ENCODE measurements at places on chromosomes 1 and 21.

DNA sequence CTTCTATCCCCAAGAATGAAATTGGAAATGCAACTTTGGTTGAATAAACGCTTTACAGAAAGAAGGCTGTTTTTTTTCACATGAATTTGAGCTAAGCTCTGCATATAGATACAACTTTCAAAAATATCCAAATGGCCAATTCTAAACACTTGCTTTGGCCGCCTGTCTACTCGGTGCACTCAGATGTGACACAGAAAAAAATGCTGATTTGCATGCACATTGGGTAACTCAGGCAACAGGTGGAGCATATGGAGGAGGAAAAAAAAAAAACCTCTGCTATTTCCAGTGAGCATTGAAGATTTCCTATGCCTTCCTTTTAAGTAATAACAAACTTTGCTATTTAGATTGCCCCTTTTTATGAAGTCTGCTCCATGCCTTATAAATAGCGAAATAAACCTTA, 262.5 kb downstream of the GRIK1 start:
- DNase-seq: no peak

DNA sequence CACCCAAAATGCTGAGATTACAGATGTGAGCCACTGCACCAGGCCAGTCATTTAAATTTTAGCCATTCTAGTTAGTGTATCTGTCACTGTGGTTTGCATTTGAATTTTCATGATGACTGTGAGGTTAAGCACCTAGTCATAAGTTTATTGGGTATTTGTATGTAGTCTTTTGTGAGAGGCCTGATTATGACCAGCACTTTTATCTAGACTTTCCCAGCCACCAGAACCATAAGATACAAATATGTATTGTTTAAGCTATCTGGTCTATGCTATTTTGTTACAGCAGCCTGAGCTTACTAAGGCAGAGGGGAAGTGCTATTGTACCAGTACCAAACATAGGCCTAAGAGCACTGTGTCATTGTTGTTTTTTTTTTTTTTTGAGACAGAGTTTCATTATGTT, 19.9 kb upstream of the DNAJC6 start:
- no peak for DNase-seq

DNA sequence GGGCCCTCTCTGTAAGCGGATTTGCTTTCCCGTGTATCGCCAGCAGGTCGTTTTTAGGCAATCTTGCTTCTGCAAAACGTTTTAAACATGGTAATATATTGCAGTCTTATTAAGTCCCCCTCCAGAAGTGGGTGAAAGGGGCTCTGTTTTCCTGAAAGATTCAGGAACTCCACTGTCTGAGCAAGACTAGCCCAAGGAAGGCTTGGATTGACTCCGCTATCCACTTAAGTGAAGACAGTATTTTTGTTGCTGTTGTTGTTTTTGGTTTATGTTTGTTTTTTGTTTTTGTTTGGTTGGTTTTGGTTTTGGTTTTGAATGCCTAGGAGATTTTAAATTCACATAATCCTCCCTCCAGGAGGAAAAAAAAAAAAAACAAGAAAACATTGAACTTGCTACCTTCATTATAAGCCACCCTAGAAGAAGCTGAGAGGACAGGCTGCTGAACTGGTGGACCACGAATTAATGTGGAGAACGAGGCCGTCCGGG, 29.1 kb upstream of the NFIA start:
- DNase-seq: no peak

- no peak for DNase-seq
These were observed 135.1 kb downstream of the ADAMTS1 start for GRCh38 chr21:26710155-26710554.

DNA sequence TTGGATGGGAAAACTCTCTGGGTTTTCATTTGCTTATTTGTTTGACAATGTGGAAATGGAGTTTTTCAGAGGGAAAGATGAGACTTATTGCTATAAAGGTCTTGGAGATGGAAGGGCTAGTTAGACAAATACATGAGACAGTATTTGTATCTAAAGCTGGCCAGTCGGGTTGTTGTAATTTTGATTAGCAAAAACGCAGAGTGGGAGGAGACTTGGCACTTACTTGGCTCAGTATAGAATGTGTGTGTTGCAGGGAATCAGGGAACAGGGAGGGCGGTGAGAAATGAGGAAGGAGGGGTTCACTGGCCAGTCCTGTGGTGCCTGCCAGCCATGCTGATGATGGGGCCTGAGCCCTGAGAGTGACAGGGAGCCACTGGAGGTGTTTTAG, 6.0 kb upstream of the FOXE3 start:
- DNase-seq: no peak

DNA sequence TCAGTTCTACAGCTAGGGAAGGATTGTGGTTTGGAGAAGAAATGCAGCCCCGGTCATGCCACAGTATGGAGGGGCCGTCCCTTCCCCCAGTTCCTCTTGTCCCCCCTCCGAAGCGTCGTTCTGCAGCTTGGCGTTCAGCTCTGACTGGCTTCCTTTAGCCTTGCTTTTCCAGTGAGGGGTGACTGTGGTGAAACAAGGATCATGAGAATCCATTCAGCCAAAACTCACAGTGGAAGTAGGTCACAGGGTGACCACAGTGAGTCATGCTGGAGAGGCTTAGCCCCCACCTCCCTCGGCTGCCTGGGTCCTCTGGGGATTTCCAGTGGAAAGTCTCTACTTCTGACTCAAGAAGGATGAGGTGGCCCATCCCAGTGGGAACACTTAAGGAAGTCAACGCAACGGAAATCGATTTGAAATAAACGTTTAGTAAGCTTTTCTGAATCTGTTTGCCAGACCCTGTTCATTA, 37.3 kb upstream of the COL6A2 start:
- no peak for DNase-seq

DNA sequence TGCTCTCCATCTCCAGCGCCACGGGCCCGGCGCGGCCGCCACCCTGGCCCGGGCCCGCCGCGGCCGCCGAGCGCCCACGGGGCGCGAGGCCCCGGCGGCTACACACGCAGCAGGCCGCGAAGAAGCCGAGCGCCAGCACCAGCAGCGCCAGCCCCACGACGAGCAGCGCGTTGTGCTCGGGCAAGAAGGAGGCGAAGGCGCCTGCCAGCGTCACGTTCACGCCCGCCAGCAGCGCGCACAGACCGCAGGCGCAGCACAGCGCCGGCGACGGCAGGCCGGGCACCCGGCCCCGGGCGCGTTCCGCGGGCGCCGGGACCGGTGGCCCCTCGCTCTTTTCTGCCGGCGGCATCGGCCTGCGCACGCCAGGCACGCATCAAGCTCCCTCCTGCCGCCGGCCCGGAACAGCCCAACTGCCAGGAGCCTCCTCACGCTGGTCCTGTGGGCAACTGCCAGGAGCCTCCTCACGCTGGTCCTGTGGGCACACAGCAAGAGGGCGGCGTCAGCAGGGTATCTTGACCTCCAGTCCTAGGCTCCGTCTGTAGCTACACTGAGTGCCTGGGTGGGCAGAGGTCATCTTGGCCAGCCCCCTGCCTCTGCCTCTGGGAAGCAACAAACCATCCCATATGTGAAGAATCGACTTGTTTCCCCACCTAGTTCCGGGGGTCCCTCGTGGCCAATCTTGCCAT, 18.1 kb downstream of the KNCN start:
- no peak for DNase-seq

- no peak for DNase-seq
These were observed 55.9 kb downstream of the RRAGC start for GRCh38 chr1:38803647-38804046.

GRCh38 chr1:151710187-151710840, 6.3 kb downstream of the CELF3 start:
- DNase-seq: no peak

GRCh38 chr1:71393301-71393700, 312.5 kb upstream of the ZRANB2 start:
- no peak for DNase-seq

- DNase-seq: no peak
These were observed 21.1 kb downstream of the C2CD2 start for GRCh38 chr21:41932576-41933312.

GRCh38 chr1:15345705-15346345, 63.9 kb upstream of the EFHD2 start:
- DNase-seq: no peak

DNA sequence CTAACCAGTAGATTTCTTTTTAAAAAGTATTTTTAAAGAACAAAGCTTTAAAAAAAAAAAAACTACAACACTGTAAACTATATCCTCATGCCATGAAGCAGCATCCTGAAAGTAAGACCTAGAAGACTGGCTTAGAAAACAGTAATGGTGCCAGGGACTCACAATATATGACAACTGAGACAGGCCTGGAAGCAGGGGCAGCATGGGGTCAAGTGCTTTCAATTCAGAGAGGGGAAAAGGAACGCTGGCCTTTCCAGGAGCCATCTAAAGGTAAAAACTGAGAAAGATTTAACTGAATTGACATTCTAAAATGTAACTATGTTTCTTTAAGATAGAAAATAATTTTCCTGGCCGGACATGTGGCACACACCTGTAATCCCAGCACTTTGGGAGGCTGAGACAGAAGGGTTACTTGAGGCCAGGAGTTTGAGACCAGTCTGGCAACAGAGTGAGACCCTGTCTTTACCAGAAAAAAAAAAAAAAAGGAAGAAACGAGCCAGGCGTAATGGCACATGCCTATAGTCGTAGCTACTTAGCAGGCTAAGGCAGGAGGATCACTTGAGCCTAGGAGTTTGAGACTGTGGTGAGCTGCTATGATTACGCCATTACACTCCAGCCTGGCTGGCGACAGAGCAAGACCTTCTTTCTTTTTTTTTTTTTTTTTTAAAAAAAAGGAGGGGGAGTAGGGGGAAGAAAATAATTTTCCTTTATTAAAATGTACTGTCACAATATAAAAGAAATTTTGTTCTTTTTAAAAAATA, 54.1 kb downstream of the SLC35D1 start:
- DNase-seq: no peak

DNA sequence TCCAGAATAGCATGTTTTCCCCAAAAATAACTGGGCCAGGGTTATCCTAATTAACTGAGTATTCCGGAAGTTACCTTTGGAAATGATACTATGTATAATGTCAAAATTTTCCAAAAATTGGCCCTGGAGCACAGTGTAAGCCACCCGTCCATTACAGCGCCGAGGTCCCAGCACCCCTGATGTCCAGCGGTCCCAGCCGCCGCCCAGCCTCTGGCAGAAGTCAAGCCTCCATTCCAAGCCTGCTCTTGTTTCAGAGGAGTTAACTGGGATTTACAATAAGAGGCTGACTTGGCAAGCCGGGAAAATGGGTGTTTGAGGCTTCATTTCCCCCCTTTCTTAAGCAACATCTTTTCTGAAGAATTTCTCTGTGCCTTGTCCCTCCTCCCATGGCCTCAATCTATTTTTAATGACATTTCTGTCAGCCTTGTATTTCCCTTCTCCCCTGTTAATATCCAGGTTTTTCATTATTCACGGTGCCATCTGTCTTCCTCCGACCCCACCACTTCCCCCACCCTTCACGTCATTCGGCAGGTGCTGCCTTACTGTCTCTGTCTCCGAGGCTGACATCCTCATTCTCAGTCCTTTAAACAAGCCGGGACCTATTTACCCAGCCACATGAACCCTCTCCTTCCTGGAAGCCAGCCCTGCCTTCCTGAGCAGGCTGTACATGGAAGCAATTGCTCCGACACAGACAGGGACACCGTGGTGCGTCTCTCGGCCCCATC, 490.9 kb downstream of the NPHP4 start:
- no peak for DNase-seq

- no peak for DNase-seq
These were observed 3.3 kb downstream of the RSRP1 start for GRCh38 chr1:25243907-25244306.

GRCh38 chr1:76481672-76482071, 385.6 kb upstream of the ST6GALNAC5 start:
- no peak for DNase-seq

DNA sequence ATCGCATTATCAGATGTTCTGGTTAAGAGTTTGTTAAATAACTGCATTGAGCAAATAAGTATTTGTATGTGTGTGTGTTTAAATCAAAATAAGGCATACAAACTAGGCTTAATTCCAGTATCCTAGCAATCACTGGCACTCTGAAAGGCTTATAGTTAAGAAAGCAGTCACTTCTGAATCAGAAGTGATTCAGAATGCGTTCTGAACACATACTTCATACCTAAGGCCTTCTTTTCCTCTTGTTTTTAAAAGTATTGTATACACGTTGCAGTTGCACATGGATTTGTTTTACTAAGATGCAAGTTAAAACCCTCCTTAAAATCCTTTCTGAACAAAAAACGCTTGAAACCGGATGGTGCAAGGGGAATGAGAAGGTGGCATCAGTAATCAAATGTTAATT, 238.4 kb upstream of the DMRTA2 start:
- DNase-seq: no peak

GRCh38 chr1:206955476-206956451, 9.5 kb upstream of the PIGR start:
- no peak for DNase-seq

DNA sequence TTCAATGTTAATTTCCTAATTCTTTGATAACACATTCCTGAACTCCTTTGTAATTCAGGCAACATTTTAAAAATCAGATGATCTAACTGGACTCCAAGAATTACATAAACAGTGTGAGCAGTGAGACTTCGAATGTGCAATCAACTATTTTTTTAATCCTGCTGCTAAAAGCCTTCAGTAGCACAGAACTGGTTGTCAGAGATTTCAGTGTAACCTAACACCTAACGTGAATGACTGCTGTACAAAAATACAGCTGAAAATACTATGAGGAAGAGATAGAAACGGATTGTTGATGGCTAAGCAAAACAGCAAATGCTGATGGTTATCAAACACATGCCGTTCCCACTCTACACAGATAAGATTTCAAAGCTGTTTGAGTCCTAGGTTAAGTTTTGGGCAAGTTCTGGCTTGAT, 46.1 kb downstream of the APP start:
- no peak for DNase-seq

DNA sequence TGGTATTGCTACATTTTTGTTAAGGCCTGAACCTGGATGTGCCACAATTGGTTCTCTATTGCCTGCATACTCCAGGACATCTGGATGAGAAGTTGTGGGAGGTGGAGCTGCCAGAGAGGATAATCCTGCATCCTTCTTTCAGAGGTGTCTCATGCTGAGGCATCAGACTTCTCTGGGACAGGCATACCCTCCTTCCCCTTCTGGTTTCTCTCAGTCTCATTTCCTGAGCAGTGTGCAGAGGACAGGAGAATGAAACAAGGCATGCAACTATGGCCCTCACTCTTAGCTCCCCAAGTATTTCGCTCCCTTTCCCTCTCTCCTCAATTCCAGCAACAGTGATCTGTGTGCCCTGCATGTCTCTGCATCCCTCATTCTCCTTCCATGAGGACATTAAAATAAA, 7.6 kb upstream of the RGSL1 start:
- DNase-seq: no peak

GRCh38 chr1:236016782-236017400, 48.0 kb downstream of the NID1 start:
- no peak for DNase-seq

DNA sequence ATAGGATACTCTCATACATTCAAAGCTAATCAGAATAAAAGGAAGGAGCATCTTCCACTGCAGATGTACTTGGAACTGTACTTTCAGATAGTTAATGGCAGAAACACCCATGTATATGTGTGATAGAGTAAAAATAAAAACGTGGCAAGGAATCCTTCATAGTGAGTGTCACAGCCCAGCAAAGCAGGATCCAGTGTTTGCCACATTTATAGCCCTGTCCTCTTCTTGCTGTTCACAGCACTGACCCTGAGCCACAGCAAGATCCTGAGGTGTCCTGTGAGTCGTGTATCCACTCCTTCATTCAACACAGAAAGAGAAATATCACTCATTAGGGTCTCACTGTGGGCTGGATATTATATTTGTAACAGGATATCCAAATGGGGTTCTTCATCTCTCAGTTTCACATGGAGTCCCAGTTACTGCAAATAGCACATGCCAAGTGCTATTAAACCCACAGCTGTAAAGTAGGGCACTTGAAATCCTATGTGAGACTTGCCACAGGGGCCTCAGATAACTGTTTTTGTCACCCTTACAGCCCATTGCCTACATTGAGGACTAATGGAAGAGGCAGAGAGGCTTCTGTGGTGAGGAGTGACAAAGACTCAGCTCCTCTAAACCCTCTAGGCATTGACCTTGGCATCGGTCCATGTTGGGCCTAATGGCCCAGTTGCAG, 41.3 kb downstream of the CYP2J2 start:
- no peak for DNase-seq

Measured in NCI-H1436 treated with DMSO at 0.1 percent for 48 hours (cell line).